Stimulated activated memory B cell treated with anti-CD40 and anti-IgM and Interleukin-4, amounts not matched to agents 10 μg/mL and 1 μg/mL and 100 μg/mL, for 72 hours (primary cell): ENCODE measurements at places on chromosomes 2 and 18.
A peak's percentile ranks its signal among the peaks of the same experiment; 100 is the strongest.

GRCh38 chr2:9982891-9983290 is 31.4 kb downstream of the GRHL1 start:
- H3K36me3 ChIP-seq = no peaks in the 10 kb centered on the region
- H3K4me3 ChIP-seq = no peak overlapping the region
- no peak overlapping the region for H3K27ac ChIP-seq
- no peak for ATAC-seq

GRCh38 chr2:241629762-241630435 is 7.1 kb downstream of the THAP4 start:
- ATAC-seq = no peak
- H3K4me3 ChIP-seq = no peak overlapping the region
- H3K27me3 ChIP-seq = no peaks in the 10 kb centered on the region
- no peak overlapping the region for H3K27ac ChIP-seq

GRCh38 chr2:239318151-239318611 is 82.6 kb downstream of the HDAC4 start:
- H3K27me3 ChIP-seq = no peaks in the 10 kb centered on the region
- H3K27ac ChIP-seq = no peak overlapping the region

- no peaks in the 10 kb centered on the region for H3K36me3 ChIP-seq
- no peak for ATAC-seq
- no peak overlapping the region for H3K27ac ChIP-seq
- H3K27me3 ChIP-seq = no peaks in the 10 kb centered on the region
Observed at GRCh38 chr2:50963734-50964133, 68.2 kb downstream of the NRXN1 start.

GRCh38 chr2:109396202-109397180 is 217.3 kb downstream of the SEPTIN10 start:
- peak overlapping the region; percentile 14 for H3K27ac ChIP-seq
- peak; percentile 72 for ATAC-seq
- H3K4me1 ChIP-seq = peaks cover 6% of the 10 kb centered on the region

GRCh38 chr2:197312186-197312585 is 1.6 kb upstream of the ANKRD44 start:
- H3K4me1 ChIP-seq = peaks cover 34% of the 10 kb centered on the region
- no peaks in the 10 kb centered on the region for H3K27me3 ChIP-seq
- H3K4me3 ChIP-seq = no peak overlapping the region
- peak overlapping the region; percentile 98 for H3K27ac ChIP-seq
- peaks cover 9% of the 10 kb centered on the region for H3K36me3 ChIP-seq
- no peak for ATAC-seq
